ENCODE measurements at places on chromosomes 12 and 14.
A peak's percentile ranks its signal among the peaks of the same experiment; 100 is the strongest.

- no peak for DNase-seq
Observed at GRCh38 chr14:24857277-24857676, 192.7 kb downstream of the STXBP6 start.

GRCh38 chr14:104954746-104955395, 23.3 kb downstream of the AHNAK2 start:
- no peak for DNase-seq

- DNase-seq, result no peak
Observed at GRCh38 chr14:24426912-24427536, 2.4 kb downstream of the CBLN3 start.

DNA sequence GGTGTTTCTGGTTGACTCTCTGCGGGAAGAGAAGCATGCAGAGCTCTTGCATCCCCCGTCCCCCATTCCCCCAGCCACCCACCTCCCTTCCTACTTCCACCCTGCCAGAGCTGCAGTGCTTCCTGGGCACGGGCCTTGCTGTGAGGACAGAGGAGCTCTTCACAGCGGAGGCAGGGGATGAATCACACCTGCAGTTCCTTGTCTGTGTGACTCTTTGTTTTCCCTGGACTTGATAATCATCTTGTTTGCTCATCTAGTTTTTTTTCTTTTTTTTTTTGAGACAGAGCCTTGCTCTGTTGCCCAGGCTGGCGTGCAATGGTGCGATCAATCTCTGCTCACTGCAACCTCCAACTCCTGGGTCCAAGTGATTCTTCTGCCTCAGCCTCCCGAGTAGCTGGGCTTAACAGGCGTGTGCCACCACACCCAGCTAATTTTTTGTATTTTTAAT, 27.8 kb downstream of the ANKRD9 start:
- no peak for DNase-seq

DNA sequence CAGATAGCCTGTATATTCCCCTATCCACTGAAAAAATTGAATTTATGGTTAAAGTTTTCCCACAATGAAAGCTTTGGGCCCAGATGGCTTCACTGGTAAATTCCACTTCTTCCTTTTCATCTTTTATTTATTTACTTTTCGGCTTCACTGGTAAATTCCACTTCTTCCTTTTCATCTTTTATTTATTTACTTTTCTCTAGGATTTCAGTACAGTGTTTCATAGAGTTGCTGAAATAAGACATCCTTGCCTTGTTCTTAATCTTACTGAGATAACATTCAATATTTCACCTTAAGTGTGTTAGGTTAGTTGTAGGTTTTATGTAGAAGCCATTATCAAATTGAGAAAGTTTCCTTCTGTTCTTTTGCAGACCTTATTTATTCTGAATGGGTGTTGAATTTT, 18.9 kb upstream of the KLRG1 start:
- no peak for DNase-seq

DNA sequence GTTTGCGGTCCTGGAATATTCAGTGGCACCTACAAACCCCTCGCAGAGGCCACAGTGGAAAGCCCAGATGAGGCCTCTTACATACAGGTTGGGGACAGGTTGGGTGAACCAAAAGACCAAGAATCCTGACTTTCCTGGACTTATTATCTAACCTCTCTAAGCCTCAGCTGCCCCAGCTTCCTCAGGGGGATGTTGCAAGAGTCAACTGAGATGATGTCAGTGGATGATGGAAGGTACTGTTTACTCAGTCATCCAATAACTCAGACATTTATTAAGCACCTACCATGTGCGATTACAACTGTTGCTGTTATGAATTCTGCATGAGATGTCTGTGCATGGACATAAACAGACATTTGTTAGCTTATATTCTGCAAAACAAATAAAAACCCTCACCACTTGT, 72.8 kb downstream of the RFX4 start:
- DNase-seq, result no peak

DNA sequence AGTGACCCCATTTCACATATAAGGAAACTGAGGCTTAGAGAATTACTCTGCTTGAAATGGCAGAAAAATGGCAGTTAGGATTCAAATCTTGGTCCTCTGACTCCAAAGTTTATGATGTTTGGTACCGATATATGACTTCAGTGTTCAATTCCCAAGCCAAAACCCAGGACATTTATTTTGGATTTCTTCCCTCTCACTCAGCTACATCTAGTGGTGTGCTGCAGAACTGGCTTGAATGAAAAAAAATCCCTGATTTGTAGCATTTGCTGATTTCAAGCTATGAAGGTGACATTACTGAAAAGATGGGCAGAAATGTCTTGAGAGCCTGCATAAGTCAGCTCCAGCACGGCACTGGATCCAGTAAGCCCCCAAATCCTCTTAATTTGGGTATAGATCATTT, 106.4 kb downstream of the EFCAB11 start:
- DNase-seq, result no peak

DNA sequence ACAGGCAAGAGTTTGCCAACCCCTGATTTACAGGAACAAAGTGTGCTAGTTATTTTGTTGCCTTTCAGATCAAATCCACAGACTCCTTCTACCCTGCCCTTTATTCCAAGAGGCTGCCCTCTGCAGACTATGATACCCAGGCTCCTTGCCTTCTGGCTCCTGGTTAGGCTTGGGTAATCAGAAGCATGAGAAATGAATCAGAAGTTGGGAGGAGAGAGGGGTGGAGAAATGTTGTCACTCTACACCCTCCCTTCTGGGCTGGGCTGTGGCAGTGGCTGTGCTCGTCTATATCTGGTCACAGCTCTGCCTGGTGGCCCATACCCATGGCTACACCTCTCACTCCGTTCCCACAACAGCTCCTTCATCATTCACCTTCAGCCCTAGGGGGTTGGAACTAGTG, 204.6 kb upstream of the PLXNC1 start:
- no peak for DNase-seq

GRCh38 chr14:25836636-25837035, 761.2 kb downstream of the NOVA1 start:
- DNase-seq, result no peak

- no peak for DNase-seq
Observed at GRCh38 chr12:25102402-25102801, 92.6 kb downstream of the DNAI7 start.

DNA sequence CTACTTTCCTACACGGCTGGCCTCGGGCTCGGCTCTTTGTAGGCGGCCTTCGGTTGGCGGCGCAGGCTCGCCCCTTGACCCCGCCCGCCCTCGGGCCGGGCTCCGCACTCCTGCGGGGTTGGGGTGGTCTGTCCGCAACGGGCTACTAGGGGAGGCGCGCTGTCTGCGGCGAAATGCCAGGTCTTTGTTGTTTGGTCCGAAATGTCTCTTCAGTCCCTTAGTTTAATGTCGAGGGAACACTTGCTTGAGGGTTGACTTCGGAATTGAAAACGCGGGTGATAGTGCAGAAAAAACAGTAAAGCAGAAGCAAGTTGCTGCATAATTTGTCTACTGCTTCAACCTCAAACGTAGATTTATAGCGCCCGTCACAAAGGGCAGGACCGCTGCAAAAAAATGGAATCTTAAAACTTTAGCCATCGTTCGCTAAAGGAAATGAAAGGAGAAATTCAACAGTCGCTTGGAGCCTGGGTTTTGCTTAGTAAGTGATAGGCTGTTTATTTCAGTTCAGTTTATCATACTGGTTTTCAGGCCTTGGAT, 390 bp downstream of the JKAMP start:
- no peak for DNase-seq

DNA sequence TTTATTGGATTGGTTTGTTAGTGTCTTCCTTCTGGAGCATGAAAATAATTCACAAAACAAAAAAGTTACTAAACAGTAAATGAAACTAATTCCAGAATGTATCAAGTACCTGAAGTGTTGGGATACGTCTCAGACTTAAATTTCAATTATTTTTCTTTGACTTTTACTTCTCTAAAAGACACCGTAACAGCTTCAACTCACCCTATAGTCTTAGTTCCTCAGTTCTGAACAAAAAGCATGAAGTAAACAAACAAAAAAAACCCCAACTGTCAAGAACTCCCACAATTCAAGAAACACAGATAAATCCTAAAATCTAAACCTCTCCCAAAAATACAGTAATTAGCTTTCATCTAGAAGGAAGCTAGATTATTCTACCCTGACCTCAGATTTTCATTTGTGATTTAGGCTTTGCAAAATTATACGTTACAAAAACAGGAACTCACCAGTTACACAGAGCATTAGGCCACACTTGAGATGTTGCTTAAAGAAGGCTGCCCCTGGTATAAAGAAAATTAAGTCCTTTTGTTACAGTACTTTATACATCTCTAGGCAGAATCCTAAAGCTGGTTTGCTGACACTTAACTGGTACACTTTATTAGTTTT, 10.2 kb downstream of the HEATR5A start:
- no peak for DNase-seq

- DNase-seq, result no peak
Observed at GRCh38 chr12:131091413-131091975, 137.8 kb downstream of the ADGRD1 start.

DNA sequence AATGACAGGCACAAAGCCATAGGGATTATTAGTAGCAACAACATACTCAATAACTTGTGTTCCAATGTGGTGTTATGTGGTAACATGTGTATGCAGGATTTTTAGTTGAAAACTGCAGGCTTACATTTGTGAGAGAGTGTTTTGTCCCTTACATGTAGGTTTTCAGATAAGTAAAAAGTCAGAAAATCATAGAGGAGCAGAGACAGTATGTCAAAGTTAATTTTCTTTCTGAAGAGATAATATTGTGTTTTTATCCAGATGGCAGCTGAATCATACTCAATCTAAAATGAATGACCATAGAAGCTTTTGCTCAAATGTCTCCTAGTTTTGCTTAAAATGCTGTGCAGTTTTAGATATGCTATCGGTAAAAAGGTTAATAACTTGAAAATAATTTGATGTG, 277.0 kb downstream of the TRHDE start:
- DNase-seq, result no peak

DNA sequence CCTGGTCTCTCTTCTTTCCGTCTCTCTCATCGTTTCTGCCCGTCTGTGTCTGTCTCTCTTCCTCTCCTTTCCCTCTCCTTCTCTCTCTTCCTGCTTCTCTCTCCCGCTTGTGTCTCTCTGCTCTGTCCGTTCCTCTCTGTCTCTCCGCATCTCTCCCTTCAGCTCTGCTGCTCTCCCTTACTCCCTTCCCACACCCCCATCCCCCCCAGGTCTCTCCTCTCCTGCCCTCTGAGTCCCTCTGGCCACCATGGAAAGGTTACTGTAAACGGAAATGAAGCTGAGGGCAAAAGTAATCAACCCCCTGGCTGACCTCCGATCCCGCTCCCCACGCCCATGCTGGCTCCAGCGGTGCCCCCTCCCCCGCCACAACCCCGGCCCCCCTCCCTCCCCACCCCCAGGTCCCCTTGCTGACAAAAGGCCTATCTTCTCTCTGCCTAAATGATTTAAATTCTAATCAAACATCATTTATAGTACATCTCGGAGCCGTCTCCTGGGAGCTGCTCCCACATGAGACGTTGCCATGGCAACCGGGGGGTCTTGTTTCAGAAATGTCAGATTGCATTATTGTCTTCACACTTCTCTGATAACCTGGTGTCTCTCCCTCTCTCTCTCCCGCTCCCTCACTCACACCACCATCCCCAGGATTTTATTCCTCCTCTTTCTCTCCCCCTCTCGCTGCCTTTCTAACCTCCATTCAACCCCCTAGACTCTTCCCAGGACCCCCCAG, 203.8 kb downstream of the RBM19 start:
- DNase-seq, result no peak

- no peak for DNase-seq
Observed at GRCh38 chr14:59425322-59425935, 39.8 kb downstream of the GPR135 start.

DNA sequence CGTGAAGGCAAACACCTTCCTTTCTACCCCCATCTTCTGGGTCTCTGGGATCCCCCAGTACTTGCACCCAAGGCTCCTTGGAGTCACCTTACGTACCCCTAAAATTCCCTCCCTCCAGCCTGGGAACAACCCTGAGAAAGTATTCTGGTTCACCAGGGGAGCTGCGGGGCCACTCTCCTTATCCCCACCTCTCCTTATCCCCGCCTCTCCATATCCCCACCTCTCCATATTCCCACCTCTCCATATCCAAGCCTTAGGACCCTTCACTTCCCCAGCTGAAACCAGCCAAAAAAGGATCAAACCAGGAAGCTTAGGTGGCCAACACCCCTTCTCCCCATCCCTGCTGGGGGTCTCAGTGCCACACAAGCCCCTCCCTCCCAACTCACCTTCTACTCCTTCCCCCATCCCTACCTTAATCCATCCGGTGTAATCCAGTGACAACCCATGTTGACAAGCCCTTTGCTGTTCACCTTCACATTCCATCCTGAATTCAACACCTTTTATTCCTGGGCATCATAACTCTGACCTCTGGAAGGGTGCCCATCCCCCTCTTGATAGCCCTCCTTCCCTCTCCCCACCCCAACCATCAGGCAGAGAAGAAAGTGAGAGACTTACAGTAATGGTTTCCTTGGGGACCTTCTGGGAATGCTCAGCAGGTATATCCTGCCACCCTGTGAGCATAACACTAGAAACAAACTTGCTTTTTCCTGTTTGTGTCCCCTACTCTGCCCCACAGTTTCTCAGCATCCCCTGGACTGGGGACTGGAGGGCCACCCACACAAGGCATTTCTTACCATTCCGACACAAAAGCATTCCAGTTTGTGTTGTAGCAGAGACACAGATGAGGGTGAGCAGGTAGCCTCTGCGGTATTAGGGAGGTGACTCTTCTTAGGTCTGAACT, 1.6 kb upstream of the MSI1 start:
- no peak for DNase-seq

GRCh38 chr12:2733493-2734355, 61.0 kb upstream of the FKBP4 start:
- DNase-seq, result no peak

- no peak for DNase-seq
Observed at GRCh38 chr12:60644076-60644475, 1048.2 kb downstream of the SLC16A7 start.

DNA sequence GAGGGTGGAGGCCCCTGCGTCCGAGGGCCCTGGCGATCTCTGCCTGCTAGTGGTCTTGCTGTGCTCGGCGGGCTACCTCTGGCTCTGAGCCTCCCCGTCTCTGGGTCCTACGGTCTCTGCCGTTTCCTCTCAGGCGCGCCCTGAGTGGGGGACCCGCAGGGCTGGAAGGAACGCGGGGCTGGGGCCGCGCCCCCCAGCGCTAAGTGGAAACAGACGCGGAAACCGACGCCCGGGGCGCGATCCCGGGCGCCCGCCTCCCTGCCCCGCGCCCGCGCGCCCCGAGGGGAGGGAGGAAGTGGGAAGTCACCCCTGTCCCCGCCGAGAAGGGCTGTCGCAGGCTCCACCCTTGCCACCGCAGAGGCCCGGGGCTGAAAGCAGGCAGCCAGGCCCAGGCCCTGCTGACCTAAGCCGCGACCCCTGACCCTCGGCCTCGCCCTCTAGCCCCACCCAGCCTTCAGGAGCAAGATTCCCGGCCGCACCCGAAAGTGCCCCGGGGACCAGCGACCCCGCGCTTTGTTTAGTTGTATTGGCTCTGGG, 831 bp downstream of the CRIP1 start:
- DNase-seq, result peak; percentile 57

GRCh38 chr12:112347581-112347982, 34.6 kb downstream of the HECTD4 start:
- DNase-seq, result no peak

- DNase-seq, result no peak
Observed at GRCh38 chr14:50311337-50311971, 575 bp downstream of the L2HGDH start.
